Fibroblast of skin of abdomen (primary cell): ENCODE measurements at places on chromosomes 5 and 9.

DNA sequence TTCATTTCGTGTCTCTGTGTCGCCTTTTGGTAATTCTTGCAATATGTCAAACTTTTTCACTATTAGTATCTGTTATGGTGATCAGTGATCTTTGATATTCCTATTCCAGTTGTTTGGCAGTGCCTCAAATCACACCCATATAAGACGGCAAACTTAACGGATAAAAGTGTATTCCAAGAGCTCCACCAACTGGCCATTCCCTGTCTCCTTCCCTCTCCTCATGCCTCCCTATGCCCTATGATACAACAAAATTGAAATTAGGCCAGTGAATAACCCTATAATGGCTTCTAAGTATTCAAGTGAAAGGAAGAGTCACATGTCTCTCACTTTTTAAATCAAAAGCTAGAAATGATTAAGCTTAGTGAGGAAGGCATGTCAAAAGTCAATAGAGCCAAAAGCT lies 74.8 kb downstream of the CDK5RAP2 start:
- no peak for DNase-seq

DNA sequence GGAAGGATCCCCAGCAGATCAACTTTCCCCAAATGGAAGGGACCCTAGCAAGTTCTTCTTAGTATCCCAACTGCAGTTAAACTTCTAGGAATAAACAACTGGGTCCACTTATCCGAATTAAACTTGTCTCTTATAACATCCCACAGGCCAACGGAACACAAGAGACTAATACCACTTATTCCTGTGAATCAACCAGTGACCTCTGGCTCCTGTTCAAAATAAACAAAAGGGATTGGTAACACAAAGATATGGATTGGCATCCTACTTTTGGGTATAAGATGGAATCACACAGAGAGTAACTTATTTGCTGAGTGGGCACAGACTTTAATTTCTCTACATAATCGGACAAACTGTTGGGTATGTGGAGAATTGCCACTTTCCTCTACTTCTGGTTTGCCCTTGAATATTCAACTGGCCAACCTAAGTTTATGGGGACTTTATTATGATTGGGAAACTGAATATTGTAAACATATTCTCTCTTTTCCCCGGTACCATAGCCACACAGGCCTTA lies 12.4 kb upstream of the PAIP1 start:
- no peak for DNase-seq

- DNase-seq, result no peak
These were observed 285.3 kb downstream of the ENC1 start for GRCh38 chr5:74355041-74355824.

DNA sequence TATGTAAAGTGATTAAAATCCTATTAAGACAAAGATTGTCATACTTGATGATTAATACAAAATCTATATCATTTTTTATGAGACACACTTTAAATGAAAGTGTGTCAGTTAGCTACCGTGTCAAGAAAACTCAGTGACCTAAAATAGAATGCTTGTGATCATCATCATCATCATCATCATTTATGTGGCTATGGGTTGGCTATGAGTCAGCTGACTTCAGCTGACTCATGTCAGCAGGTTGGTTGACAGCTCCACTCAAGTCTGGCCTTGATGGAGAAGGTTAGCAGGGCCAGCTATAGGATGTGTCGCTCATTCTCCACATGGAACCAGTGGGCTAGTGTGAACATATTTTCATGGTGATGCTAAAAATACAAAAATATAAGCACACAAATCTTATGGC lies 43.8 kb upstream of the ZNF300 start:
- DNase-seq, result no peak

GRCh38 chr9:82022121-82022520 lies 33.5 kb downstream of the SPATA31D1 start:
- peak; percentile 6 for DNase-seq

DNA sequence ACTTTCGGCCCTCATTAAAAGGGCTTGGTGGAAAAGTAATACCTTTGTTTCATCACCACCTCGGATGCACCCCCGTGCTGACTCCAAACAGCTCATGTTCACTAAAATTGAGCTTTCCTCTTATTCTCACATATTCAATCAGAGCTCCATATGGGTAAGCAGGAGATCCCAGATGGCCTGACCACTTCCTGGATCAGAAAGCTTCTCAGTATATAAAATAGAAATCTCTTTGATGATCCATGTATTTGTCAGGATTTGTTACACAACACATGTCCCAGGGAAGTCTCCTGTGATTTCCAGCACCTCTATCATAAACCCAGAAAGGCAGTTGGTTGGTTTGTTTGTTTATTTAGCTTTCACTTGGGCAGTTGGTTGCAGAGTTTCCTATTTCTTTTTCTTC lies 402.0 kb downstream of the MLLT3 start:
- peak; percentile 62 for DNase-seq

DNA sequence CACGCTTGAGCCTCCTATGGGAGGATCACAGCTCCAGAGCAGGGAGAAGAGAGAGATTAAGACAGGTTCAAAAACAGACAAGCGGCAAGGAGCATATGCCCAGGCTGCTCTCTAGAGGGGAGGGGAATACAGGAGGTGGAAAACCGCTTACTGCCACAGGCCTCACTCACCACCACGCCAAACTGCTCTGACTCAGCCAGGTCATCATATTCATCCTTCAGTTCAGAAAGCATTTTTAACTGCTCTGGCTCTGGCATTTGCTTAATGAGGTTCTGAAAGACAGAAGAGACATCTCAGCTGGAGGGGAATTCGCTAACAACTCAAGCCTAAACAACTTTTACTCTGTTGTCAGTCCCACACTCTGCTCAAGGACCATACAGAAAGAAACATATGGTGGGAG lies 40.1 kb downstream of the PCDHGC5 start:
- peak; percentile 82 for DNase-seq

- no peak for DNase-seq
These were observed 60.7 kb upstream of the ITGA1 start for GRCh38 chr5:52727020-52727419.

GRCh38 chr9:134055981-134056461 lies 11.8 kb downstream of the BRD3 start:
- DNase-seq, result peak; percentile 16

DNA sequence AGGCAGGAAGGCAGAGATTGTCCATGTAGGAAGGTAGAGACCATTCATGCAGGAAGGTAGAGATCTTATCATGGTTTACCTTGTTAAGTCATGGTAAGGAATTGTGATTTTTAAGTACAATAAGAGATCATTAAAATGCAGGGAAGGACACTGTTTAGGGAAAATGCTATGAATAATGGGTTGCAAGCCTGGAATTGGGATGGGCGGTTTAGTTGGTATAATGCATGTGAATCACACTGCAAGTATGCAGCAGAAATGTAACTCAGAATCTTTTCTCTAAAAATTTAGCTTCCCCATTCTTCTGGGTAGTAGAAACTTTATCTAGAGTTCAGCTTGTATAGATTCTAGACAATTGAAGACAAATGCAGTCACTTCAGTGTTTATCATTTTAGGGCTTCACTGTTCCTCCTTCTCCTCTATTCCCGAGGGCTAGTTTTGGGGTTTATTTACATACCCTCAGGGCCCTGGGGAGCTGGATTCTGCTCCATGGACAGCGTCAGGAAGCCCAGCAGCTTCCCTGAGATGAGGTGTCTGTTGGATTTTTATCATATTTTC lies 212.0 kb downstream of the SREK1 start:
- DNase-seq, result peak; percentile 26

DNA sequence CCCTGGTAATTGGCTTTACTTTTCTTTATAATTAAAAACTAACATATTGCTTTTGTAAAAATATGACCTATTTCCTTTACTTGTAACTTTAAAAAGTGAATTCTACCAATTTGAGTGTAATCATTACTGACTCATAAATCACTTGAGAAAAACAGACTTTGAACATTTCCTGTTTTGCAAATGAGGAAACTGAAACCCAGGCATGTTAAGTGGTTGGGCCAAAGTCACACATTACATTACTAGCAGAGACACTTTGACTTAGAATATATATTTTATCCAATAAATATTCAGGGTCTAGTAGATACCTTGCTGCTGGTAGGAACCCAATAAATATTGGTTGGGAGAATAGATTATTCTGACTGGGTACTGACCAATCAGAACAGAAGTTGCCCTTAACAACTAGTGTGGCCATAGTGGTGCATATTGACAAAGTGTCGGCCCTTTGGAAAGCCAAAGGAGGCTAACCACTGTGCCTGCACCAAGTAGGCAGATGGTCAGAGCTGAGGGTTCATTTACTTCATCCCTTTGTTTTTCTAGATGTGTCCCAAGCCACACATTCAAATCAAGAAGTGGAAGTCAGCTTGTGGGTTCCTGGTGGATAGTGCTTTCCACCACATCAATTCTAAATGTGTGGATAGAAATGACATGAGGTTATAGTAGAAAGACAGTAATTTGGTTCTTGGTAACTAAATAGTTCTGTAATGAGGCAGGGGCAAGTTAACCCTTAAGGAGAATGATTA lies 365.1 kb upstream of the RIOK2 start:
- peak; percentile 20 for DNase-seq

DNA sequence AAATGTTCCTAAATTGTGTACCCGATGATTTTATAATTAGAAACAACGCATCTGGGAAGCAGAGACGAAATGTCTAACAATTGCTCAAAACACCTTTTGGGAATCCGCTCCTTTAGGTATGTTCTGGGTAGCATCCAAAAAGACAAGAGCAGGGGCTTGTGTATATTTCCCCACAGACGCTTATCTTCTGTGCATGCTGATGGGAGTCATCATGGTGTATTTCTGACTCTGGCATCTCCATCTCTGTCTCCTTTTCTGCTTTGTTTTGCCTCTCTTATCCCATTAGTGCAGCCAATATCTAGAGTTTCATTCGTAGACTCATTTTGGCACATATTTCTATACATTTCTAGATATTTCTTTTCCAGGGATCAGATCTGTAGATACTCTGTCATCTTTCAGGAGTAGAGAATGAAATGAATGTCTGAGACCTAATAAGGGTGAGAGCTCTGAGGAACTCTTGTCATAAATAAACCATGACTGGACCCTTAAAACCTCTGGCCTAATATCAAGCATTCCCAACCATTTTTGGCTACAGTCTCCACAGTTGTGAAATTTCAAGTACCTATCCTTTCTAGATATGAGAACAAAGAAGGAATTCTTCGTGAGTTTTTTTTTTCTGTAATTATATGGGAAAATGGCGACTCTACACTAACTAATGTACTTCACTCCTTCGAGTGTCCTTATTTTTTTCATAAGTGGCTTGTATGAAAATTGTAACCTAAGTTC lies 508.2 kb downstream of the ACTL7B start:
- peak; percentile 2 for DNase-seq

GRCh38 chr9:127557466-127557869 lies 54.6 kb upstream of the STXBP1 start:
- peak; percentile 55 for DNase-seq

GRCh38 chr5:35698047-35698808 lies 80.6 kb downstream of the SPEF2 start:
- no peak for DNase-seq

GRCh38 chr9:113535756-113536155 lies 72.2 kb downstream of the RGS3 start:
- DNase-seq, result no peak

DNA sequence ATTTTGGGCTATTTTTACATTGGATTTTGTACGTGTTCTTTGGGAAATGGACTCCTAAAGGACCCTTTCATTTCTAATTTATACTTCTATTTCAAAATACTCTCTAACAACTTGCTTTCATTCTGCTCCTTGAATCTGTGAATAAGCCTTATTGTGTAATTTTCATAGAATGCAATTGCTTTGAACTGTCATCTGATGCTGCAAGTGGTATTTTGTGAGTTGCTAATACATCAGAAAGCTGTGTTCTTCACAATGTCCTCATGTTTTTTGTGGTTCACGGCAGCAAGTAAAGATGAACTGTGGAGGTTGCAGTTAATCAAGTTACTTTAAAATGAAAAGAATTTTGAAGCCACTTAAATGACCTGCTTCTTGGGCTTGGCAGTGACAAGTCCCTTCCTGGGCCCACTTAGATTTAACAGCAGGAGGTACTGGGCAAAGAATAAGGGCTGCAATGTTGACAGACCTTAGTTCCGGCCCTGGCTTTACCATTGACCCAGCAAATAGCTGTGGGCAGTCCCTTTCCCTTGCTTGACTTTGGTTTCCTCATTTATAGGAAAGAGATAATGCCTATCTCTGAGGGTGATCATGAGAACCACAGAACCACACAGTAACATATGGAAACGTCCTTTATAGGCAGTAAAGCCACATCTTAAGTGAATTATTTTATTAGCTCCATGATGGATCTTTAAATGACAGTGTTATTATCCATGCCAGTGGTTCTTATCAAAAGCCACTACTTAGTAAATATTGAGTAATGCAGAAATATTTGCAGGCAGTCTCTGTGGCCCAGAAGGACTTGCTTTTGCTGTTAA lies 54.8 kb downstream of the IQGAP2 start:
- DNase-seq, result no peak

GRCh38 chr9:2620919-2621721 lies 467 bp upstream of the VLDLR start:
- peak; percentile 90 for DNase-seq

DNA sequence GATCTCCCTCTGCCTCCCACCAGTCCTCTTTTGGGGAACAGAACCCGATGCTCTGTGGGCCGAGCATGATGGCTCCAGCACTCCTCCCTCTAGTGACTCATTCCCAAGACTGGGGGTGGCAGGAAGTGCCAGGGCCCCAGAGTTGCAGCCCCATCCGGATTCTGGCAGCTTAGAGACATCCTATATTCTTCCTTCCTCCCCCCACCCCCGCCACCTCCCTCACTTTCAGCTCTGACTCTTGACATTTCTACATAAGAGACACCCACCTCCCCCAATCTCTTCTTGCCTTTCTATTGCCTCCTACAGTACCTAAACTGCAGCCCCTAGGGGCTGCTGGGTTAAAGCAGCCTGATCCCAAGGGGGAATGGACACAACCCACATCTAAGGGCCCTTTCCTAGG lies 47.1 kb upstream of the MATR3 start:
- DNase-seq, result peak; percentile 75

GRCh38 chr5:39877479-39877878 lies 452.7 kb upstream of the DAB2 start:
- no peak for DNase-seq

DNA sequence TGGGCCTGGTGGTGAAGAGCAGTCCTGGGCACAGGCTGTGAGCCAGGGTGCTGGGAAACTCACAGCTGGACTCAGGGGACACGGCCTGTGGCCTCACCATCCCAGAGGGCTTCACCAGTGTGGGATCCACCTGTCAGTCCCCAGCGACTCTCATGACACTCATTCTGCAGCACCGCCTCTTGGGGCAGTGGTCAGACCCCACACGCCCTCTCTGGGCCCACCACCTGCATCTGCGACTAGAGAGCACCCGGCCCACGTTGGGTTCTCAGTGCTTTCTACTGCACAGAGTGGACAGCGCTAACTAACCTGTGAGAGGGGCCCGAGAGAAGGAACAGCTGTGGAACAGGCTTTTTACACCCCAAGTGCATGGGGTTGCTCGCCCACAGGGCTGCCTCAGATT lies 45.8 kb upstream of the GARNL3 start:
- no peak for DNase-seq

DNA sequence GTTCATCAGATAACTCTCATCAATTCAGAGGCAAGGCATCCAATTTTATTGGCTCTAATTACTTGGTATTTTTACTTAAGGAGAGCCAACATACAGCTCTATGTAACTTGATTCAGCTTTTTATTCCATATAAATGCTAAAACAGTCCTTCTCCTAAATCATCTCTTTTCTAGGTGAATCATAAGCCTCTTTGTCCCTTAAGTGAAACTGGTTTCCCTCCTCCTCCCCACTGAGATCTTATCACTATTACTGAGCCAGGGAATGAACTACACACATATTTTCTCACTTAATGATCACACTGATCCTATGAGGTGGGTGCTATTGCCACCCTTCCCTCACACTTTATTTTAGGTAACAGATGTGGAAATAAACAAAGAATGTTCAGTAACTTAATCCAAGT lies 1143.8 kb downstream of the MAT2B start:
- no peak for DNase-seq
